Calu3 (cell line): ENCODE measurements at places on chromosomes 3 and 15.
A peak's percentile ranks its signal among the peaks of the same experiment; 100 is the strongest.

DNA sequence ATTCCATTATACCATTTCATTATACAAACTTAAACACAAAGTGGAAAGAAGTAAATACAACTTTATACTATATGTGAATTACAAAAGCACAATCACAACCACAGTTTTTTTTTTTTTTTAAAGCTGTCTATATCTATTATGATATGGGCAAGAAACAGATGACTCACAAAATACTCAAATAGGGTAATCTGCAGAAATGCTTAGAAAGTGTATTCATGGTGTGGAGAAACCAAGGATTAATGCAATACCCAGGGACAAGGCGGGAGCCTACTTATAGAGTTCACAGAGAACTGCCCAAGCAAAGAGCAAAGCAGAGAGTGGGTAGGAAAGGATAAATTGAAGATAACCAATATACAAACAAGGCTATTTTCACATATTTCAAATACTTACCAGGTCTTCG is 332.0 kb downstream of the FHIT start:
- no peak for DNase-seq

GRCh38 chr3:181403876-181404660 is 307.7 kb upstream of the SOX2 start:
- peak; percentile 6 for DNase-seq

- DNase-seq = no peak
Measured at GRCh38 chr3:47542471-47543173, 29.1 kb upstream of the ELP6 start.

- no peak for DNase-seq
Measured at GRCh38 chr3:45981346-45982074, 14.1 kb downstream of the FYCO1 start.

GRCh38 chr3:54376142-54376807 is 253.9 kb downstream of the CACNA2D3 start:
- DNase-seq = no peak

DNA sequence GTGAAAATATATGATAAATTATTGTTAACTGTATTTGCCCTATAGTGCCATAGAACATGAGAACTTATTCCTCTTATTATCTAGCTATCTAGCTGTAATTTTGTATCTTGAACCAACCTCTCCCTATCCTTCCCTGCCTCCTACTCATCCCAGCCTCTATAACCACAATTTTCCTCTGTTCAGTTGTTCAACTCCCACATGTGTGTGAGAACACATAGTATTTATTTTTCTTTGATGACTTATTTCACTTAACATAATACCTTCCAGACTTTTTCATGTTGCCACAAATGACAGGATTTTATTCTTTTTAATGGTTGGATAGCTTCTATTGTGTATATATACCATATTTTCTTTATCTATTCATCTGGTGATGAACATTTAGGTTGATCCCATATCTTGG is 85.4 kb upstream of the SUCLG2 start:
- DNase-seq = no peak
